Stimulated activated CD8-positive, alpha-beta memory T cell treated with anti-CD3 and anti-CD28 coated beads, Interleukin-4, amount 100 ng/mL, for 1 hour (primary cell): ENCODE measurements at places on chromosomes 2 and 18.

- no peak for DNase-seq
These were observed 366.8 kb upstream of the SALL3 start for GRCh38 chr18:78612801-78613200.

DNA sequence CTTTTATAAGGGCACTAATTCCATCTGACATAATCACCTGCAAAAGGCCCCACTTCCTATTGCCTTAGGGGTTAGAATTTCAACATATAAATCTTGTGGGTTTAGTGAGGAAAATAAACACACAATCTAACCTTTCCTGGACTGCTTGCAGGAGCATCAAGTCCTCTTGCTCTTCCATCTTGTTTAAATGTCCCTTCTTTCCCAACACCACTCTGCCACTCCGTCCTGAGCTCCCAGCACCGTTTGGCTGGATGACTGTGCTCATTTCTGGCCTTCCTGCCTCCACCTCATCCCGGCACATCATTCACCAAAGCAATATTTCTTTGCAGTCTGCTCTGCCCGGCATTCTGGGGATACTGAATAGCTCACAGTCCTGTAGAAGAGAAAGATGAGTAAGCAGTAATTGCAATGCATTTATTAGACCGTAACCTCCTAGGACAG, 247.8 kb downstream of the BCL2 start:
- DNase-seq = no peak

- no peak for DNase-seq
These were observed at the start of gene MAB21L4 for GRCh38 chr2:240895656-240896388. MAB21L4 (minus strand) TSS chr2:240896156; CDS start chr2:240895997, 159 bp downstream.

DNA sequence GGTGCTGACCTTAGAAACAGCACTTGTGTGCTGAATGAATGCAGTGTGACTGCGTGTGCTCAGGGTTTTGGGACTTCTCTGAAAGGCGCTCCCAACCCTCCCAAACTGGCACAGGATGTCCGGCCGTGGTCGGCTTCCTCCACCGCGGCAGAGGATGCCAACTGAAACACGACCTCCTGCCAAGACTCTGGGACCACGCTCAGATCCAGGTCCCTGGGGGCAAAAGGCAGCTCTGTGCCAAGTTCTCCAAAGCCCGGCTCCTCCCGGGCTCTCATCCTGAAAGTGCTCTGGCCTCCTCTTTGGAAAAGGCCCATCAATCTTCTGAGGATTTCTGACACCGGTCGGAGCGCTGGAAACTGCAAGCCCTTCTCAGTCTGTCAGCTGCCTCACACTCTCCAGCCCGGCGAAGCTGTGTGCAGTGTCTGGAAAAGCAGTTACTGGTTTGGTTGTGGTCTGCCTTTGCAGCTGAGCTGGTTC, 32.3 kb upstream of the ZBTB7C start:
- DNase-seq = no peak

DNA sequence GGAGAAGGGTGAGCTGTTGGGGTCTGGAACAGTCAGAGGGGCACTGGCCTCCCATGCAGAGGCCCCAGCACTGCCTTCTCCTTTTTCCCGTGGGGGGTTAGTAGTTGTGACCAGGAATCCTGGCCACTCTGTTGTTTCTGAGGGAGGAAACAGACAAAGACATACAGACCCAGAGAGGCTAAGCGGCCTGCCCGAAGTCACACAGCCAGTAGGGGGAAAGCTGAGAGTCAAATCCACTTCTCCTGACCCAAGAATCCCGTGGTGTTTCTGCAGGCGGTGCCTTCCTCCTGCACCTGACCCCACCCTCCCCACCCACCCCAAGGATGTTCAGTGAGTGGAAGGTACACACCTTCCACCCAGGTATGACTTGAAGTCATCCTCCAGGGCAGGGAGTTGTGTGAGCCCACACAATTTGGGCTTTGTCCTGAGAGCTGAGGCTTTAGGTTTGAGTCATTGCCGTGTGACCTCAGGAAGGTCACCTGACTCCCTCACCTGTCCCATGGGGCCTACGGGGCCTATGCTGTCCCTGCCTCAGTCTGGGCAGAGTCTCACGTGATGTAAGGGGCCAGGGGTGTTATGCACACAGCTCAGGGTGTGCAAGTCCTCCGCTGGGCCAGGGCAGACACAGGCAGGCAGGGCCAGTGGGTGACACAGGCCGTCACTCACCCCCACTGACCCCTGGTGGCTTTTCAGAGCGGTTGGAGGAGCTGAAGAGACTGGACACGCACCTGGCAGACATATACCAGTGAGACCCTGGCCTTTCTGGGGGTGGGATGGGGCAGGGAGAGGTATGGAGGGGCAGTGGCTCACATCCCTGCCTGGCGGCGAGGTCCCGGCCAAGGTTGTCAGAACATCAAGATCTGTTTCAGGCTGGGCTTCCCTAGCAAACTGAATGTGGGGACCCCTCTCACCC, 5.0 kb downstream of the NT5DC4 start:
- DNase-seq = no peak

DNA sequence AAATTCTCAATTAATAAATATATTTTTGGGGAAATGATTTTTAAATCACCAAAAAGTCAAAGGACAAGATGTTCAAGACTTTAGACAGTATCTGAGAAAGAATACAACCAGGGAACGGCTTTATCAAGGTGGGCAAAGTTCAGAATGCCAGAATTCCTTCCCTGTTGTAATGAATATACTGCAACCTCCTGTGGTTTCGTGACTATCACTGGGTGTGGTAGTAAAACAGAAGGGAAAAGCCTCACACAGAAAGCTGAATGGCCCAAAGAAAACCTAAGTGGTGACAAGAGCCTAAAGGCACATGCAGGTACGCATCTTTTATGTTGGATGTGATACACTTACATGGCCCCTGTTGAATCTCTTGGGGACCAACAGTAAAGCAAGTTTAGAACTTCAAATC, 37.1 kb downstream of the MBD2 start:
- DNase-seq = no peak

- DNase-seq = no peak
These were observed 15.8 kb downstream of the C18orf63 start for GRCh38 chr18:74331404-74331803.

GRCh38 chr18:45755934-45756333, 32.0 kb downstream of the SLC14A1 start:
- no peak for DNase-seq

- peak; percentile 45 for DNase-seq
These were observed 32.8 kb downstream of the TTC32 start for GRCh38 chr2:19868701-19869580.

GRCh38 chr2:240965905-240966456, 32.4 kb upstream of the SNED1 start:
- DNase-seq = no peak

DNA sequence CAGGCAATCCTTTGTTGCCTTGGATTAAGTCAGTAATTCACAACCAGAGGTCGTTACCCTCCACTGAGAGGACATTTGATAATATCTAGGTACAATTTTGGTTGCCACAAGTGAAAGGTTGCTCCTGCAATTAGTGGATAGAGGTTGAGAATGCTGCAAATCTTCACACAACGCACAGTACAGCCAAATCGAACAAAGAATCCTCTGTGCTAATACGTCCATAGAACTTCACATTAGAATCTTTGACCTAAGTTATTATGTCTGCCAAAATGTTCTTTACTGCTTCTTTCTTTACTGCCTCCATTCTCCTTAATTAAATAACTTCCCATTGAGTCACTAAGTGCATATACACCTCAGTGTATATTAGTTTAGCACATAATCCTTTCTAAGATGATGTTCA, 879.5 kb downstream of the TRIB2 start:
- DNase-seq = no peak

DNA sequence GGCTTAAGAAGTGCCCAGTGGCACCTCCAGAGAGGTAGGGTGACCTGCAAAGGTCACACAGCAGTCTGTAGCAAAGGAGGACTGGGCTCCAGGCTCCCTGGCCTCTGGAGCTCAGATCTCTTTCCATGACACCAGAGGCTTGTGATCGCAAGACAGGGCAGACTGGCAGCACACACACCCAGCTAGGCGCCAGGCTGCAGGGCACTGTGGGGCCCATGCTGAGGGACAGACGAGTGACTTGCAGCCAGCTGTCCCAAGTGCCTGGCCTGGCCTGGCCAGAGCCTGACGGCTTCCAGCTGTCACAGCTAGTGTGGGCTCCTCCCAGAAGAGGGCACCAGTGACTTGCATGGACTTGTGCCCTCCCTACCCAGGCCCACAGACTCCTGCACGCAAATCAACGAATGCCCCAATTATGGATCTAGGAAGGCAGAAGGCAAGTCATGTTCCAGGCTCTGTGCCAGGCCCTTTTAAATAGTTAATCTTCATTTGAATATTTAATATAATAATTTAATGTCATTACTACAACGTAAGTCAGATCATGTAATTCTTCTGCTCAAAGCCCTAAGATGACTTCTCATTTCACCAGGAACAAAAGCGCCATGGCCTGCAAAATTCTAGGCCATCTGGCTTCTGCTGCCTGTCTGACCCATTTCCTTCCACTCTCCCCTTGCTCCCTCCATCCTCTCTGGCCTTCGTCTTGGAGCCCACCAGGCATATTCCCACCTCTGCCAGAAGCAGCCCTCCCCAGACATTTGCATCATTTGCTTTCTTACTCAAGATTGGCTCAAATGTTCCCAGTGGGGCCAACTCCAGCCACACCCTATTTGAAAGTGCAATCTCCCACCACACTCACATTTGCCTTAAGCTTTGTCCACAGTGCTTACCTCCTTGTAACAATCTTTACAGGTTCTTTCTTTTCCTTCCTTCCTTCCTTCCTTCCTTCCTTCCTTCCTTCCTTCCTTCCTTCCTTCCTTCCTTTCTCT, 3.7 kb upstream of the SPEG start:
- DNase-seq = no peak

DNA sequence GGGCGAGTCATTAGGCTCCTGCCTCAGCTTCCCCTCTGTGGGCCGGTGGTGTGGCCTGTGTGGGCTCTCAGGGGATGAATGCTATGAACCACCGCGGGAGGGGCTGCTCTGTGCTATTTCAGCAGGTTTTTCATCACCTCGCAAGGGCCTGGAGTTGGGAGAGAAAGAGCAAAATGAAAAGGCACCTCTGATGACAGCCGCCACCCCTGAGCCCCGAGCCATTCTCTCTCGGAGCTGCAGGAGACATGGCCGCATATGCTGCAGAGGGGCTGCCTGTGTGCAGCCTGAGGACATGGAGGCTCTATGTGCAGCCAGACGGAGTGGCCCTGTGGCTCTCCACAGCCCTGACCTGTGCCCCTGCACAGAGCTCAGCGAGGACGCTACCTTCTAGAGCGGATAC, 96.2 kb upstream of the CTDP1 start:
- no peak for DNase-seq

GRCh38 chr2:48946449-48947048, 191.0 kb upstream of the LHCGR start:
- DNase-seq = no peak

DNA sequence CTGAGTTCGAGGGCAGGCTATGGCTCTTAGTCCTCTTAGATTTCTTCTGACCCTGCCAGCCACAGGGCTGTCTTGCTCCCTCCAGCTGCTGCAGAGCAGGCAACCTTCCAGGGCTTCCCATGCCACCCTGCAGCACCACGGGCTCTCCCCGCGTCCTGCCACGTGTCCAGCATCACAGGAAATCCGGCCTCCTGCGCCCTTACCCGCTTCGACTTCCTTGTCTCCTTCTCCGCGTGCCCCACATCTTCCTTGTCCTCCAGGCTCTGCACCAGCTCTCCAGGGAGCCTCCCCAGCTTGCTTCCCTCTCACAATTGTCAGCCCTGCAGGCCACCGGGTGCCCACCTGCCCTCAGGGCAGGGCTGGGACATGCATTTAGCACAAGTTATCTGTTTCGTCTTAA, 253.5 kb downstream of the DCDC2C start:
- DNase-seq = no peak

DNA sequence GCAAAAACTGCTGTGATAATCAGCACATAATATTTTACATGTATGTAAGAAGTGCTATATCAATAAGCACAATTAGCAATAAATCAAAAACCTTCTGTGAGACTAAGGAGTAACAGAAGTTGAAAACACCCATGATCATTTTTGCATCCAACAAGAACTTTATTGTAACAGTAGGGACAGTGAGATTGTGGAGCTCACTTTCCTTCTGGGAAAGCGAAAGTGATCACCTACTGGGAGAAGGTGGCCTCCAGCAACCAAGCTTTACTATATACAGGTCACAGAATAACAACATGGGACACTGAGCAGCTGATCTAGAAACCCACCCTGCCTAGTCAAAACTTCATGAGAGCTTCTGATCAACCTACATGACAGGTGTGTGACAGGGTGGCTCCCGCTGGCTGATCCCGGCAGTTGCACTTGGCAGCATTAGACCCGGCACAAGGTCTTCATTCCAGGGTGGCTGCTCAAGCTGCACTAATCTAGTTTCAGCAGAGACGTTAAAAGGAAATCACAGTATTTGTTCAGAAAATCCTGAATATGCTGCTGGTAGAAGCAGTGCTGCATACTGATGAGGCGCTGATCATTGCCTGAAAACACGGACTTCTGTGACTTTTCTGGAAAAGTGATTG, 63.5 kb upstream of the ARL5A start:
- DNase-seq = no peak

DNA sequence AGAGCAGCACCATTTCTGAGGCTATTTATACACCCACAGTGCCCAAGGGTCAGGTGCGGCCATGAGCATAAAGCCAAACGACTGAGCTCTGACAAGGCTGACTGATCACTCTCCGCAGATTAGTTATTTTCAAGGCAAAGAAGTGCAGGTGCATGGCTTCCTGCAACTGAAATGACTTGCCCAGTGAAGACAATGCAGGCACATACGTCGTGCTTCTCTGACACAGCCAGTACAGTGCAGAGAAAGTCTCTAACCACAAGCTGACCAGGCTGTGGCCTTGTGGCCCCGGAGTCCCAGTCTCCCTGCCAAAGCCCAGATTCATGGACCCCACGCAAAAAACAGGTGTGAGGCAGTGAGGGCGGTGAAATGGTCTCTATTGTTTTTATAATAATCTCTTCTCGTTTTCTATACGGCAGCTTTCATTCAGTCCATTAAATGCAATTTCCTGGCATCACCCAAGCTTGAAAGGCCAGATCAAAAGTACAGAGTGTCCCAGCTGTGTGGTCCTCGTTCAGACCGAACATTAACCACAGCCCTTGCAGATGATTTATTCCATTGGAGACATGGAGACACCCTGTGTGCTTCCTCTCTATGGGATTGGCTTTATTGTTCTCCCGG, 447.0 kb upstream of the ID2 start:
- DNase-seq = no peak

DNA sequence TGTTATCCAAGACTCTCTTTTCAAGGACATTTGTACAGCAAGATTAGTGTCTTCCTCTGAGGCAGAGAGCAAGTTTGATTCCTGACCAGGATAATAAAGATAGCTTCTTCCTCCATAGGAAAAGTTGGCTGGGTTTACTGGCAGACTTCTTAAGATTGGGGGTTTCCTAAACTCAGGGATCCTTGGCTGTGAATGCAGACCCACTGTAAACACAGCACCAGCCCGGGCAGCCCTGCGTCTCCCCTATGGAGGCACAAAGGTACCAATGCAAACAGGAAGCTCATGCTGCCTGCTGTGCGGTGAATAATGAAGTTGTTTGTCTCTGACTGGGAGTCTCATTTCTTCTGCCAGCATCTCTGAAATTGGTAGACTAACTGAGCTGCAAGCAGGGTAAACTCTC, 96.2 kb upstream of the ARHGAP28 start:
- no peak for DNase-seq

DNA sequence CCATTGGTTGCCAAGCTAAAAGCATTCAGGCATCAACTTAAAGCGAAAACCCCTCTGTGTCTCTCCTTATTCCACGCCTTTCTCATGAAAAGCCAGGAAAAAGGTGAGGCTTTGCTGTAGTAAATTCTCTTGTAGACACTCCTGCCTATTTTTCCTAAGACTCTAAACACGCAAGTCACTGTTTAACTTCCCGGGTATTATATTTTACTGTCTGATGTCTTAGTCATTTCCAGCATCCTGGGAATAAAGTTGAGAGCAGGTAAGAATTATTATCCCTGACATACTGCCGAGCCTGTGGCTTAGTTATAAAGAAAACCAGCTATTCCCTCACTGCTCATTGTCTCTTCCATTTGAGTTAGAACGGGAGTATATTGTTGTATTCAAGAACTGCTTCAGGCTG, 112.4 kb upstream of the GATA6 start:
- DNase-seq = no peak
